ENCODE measurements at places on chromosomes 12 and 14. TPM values are rescaled to one million over a fixed set of nuclear protein-coding genes. Genes with fewer than 3 reads are reported as not detected.

GRCh38 chr12:44812062-44812461 lies 64.1 kb downstream of the NELL2 start:
- DNase-seq, result no peak

The LMNTD1 gene
- total RNA-seq, result 0.66 TPM

GRCh38 chr14:36271939-36272907 lies 48.2 kb downstream of the MBIP start:
- DNase-seq, result no peak

DNA sequence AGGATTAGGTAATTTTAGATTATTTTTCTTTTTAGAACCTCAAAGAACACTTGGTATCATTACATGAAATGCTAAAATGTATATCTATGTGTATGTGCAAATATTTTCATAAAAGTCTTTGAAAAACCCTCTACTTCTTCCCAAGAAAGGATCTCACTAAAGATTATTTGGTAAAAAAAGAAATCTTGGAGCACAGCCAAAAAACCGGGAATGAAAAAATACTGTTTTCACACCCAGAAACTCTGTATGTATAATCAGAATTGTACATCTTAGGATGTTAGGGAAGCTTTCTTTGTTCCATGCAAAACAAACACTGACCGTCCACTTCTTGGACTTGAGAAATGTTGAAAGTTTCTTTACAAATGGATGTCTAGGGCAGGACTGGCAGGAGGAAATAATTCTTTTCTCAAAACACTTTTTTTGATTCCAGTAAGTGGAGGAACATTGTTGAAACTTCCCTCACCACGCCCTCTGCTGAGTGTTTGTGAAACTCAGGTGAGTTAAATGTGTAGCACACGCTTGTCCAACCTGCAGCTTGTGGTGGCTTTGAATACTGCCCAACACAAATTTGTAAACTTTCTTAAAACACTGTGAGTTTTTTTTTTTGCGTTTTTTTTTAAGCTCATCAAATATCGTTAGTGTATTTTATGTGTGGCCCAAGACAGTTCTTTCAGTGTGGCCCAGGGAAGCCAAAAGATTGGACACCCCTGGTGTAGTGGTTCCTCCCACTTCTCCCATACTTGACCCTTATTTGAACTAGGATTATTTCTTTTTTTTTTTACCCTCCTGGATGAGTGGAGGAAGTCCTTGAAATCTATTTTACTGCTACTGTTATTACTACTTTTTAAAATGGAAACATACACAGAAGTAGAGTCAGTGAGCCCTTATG lies 26.6 kb downstream of the FBXO34 start:
- DNase-seq, result no peak
